Left renal cortex interstitium (tissue), 4 donors: ENCODE measurements at places on chromosomes 7 and 10.
A peak's percentile ranks its signal among the peaks of the same experiment; 100 is the strongest.

GRCh38 chr10:103175580-103176285, 17.3 kb downstream of the NT5C2 start:
- no peak for DNase-seq

GRCh38 chr10:1362589-1363445, 306.6 kb downstream of the WDR37 start:
- no peak for DNase-seq

- DNase-seq: no peak
Measured at GRCh38 chr7:112060625-112061024, 145.6 kb downstream of the DOCK4 start.

GRCh38 chr10:92832998-92833650, 15.2 kb upstream of the EXOC6 start:
- DNase-seq: no peak

DNA sequence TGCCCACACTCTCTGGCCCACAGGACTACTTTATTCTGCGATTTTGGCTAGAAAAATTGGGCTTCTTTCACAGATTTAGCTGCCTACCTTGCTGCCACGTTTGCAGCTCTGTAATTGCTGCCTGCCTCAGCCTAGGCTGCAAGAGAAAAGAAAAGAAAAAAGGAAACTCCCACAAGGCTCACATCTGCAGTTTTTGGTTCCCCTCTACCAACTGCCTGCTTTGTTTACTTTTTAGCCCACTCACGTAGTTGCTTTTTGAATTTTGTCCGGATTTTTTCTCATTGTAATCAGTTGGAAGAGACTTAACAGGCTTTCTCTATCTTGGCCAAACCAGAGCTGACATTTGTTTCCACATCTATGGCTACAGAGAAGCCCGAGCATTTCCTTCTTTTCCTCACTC, 24.3 kb downstream of the SUN3 start:
- DNase-seq: no peak

- DNase-seq: no peak
Measured at GRCh38 chr7:5578495-5578894, 154.9 kb upstream of the TNRC18 start.

DNA sequence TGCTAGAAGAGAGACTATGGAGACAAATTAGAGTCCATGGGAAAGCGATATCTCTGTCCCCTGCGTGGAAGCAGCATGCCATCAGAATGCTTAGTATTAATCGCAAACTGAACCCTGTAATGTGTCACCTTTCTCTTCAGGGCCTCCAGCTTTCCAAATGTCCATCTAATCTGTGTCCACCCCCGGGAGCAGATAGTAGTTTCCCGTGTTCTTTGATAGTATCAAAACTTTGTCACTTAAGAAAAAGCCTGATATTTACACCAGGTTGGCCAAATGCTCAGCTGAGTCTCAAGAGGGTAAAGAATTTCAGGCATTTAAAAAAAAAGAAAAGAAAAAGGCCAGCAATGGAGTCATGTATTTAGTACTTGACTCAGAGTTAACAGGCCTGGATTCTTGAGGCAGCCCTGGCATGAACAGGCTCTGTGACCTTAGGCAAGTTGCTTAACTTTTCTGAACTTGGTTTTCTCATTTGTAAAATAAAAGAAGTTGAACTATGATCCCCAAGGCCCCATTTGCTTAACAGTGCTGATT, 10.4 kb upstream of the GSAP start:
- DNase-seq: no peak

GRCh38 chr7:41425926-41426325, 277.0 kb downstream of the INHBA start:
- no peak for DNase-seq

DNA sequence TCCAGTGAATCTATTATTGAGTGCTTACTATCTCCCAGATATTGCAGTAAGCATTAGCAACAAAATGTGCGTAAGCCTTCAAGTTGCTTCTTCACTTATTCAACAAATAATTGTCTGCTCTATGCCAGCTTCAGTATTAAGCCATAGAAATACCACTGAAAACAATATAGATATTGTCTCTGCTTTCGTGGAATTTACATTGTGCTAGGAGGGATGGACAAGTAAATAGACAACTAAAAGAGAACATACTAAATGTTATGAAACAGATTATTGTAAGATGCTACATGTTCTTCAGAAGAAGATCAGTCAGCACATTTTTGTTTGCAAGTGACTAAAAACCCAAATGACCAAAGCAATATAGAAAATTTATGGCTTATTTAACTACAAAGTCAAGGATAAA, 27.3 kb downstream of the CFAP69 start:
- no peak for DNase-seq

DNA sequence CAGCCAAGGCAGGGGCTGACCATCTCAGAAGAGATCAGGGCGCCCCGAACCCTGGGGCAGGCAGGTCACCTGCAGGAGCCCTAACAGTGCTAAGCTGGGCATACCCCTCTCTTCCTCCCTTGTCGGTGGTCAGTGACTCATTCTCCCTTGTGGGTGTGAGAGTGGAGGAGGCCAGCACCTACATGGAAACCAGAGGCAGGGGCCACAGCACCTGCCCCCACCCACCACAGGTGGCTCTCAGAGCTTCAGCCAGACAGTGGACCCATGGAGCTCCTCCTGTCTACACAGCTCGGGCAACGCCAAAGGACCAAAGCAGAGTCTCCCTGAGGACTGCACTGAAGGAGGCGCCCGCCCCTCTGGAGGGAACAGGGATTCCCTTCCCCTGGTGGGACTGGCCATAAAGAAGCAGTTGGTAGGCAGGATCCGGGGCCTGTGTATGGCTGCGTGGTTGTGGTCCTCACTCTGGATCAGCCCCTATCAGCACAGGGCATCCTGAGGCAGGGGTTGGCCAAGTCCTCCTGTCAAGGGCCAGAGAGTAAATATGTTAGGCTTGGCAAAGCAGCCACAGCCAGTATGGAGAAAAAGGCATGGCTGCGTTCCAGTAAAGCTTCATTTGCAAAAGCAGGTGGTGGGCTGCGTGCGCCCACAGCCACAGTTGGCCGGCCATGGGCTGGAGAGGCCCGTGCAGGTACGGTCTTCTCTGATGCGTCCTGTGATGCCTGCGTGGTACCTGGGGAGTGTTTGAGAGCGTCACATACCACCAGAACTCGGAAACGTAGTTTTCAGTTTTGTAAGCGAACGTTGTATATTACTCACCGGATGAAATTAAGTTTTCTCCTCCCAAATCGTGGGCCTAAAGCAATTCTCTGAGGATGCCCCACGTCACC, 198.2 kb downstream of the EBF3 start:
- no peak for DNase-seq

DNA sequence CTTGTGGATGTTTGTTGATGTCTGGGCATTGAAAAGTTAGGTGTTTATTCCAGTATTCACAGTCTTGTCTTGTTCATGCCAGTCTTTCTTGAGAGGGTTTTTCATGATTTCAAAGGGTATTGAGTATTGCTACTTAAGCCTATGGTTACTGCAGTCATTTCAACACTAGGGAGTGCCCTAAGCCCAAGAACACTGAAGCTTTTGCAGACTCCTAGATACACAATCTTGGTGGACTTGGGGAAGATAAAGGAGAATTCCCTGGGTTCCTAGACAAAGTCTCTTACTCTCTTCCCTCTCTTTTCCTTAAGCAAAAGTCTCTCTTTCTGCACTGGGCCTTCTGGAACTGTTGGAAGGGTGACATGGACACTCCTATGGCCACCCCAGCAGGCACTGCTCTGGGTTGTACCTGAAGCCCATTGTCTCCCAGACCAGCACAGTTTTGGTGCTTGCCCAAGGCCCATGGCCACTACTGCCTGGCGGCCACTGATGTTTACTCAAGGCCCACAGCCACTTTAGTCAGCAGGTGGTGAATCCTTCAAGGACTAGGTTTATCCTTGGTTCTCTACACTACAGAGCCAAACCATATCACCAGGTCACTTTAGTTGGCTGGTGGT, 24.9 kb downstream of the SAMD9 start:
- no peak for DNase-seq

- DNase-seq: no peak
Measured at GRCh38 chr7:62361-63116, 129.8 kb upstream of the FAM20C start.

GRCh38 chr10:61448091-61448490, 5.1 kb downstream of the TMEM26 start:
- no peak for DNase-seq

DNA sequence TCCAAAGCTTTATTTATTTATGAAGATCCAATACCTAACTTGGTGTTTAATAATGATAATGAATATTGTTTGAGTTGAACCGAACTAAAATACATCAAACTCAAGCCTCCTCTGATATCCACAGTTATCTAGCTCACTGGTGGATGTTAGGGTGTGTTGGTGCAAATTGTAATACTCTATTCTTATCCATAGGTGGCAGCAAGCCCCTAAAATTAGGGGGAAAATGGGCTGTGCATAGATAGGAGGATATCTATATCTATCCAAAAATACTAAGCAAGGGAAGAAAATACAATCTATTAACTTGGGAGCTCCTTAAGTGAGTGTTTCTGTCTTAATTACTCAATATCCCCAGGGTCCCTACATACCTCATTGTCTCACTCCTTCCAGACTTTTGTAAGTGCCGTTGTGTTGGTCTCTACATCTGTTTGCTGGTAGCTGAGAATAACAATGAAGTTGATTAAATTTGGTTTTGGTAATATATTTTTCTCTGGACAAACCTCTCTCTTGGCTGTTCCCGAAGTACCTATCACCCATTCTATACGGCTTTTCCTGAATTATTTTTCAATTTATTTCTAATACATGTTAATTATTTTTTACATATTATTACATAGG, 55.0 kb upstream of the VWDE start:
- DNase-seq: no peak

GRCh38 chr7:73536479-73536878, 14.4 kb upstream of the BAZ1B start:
- DNase-seq: no peak

- no peak for DNase-seq
Measured at GRCh38 chr7:137953665-137954470, 48.0 kb downstream of the CREB3L2 start.

GRCh38 chr10:59006511-59007306, 169.7 kb upstream of the PHYHIPL start:
- DNase-seq: no peak

GRCh38 chr10:22333975-22334282, 11.4 kb upstream of the SPAG6 start:
- DNase-seq: no peak

- DNase-seq: no peak
Measured at GRCh38 chr7:33981671-33982424, 76.5 kb downstream of the BMPER start.

GRCh38 chr10:89575031-89575430, 39.6 kb upstream of the SLC16A12 start:
- no peak for DNase-seq

DNA sequence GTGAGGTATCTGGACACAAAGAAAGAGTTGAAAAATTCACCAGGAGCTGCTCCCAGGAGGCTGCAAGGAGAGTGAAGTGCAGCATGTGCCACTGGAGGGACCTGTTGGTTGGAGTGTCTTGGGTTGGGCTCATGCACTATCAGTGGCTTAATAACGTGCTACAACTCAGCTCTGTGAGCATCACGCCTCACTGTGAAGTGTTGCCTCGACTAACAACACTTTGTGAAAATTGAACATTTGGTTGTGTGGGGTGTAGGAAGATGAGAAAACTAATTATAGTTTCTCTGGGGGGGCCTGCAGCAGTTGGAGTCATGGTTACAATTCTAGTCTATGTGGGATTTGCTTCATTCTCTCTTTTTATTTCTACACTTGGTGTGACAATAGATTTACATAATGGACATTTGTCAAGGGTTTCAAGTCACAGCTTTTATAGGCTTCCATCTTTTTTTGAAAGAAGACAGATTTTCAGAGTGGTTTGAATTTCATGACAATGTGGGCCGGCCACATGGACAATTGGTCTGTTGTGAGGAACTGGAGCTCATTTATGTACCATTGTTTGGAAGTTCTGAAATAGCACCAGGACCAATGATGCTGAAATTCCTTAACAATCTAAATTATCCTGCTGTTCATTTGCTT, 121.3 kb downstream of the RAMP3 start:
- no peak for DNase-seq

- no peak for DNase-seq
Measured at GRCh38 chr7:117728890-117729624, 144.2 kb downstream of the CTTNBP2 start.

GRCh38 chr10:120457431-120458172, 575 bp downstream of the PLPP4 start:
- no peak for DNase-seq

- DNase-seq: no peak
Measured at GRCh38 chr10:43801140-43801539, 152.5 kb upstream of the ZNF32 start.

DNA sequence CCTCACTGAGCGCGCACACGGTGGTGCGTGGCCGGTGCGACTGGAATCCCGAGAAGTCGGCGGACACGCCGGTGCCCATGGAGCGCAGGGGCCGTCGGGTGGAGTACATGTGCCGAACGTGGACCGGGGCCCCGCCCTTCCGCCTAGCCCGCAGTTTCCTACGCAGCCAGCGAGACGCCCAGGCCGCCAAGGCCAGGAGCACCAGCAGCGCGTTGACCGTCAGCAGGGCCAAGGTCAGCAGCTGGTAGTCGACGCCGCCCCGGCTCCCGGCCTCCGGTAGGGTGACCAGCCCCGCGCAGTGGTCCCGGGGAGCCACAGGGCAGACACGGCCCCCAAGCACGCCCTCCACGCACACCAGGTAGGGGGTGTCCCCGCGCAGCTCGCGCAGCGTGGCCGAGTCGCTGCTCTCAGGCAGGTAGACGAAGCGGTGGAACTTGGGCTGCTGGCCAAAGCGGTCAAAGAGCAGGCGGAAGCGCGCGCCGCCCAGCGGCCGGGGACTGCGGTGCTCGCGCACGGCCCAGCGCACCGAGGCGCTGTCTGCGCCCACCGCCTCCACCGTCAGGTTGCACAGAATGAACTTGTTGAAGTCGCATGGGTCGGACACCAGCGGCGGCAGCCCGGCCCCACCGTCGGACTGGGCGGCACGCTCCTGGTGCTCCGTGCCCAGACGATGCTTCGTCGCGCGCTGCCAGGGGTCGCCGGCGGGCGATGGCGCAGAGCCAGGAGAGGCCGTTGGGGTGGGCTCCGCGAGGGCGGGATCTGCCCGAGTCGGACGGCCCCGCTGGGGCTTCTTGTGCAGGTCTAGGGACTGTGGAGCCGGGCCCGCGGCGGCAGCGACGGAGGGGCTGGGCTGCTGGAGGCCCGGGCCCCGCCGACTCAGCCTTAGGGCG, 2.2 kb downstream of the TRIL start:
- peak; percentile 72 for DNase-seq

DNA sequence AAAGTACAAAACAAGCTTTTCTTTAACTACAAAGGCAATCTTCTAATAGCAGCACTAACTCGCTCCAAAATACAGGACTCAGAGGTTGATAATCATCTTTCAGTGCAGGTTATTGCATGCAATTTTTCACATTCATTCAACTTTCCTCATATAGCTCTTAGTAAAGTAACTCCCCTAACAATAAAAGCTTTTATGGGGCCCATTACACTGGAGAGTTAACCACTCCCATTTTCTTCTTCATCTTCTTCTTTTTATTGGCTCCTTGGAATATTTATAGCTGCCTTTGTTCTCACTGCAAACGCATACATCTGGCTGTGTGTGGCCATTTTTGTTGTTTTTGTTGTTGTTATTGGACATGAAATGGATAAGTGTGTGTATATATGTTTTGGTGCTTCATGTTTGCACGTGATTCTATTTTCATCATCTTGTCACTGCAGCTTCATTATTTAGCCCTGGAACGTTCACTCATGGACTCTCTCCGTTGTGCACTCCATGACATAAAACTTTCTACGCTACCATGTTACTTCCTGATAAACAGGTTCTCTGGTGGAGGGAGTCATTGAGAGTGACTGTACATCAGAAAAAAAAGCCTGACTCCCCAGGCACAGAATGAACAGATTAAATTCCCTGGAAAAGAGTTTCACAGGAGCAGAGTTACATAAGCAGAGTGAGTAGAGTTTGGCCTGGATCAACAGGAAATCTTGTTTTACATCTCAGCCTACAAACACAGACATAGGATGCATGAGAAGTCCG, 236.4 kb upstream of the SP4 start:
- DNase-seq: no peak
